ENCODE measurements at places on chromosomes 13 and 19.

- no peak overlapping the region for H3K4me3 ChIP-seq
- no peak for DNase-seq
- peaks cover 12% of the 10 kb centered on the region for H3K36me3 ChIP-seq
- H3K27me3 ChIP-seq = no peaks in the 10 kb centered on the region
- no peak overlapping the region for H3K27ac ChIP-seq
Measured at GRCh38 chr19:16441661-16442162, 30.1 kb downstream of the EPS15L1 start.

DNA sequence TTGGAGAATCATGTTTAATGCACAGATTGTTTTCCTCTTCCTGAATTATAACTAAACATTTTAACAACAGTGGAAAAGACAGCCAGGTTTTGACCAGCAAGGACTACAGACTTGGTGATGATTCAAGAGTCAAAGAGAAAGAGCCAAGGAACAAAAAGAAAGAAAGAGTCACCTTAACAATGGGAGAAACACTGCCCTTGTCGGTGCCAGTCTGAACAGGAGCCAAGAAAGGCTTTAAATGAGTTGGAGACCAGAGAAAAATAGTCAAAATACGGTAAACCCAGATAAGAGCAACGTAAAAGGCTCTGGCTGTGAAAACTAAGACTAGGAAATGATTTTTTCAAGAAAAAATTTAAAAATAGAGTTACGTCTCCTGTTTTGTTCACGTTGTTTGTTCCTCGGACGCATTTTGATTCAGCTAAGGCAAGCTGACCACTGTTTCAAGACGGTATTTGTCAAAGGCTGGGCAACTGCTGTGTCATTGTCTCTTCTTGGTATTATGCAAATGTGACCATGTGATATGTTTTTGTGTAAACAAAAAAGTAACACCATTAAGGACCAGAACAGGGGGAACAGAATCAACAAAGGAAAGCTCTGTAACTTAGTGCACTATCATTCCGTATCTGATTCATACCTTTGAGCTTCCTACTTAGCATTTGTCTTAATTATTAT lies 634.5 kb downstream of the LIG4 start:
- H3K4me1 ChIP-seq = no peaks in the 10 kb centered on the region
- no peak overlapping the region for H3K4me3 ChIP-seq
- H3K36me3 ChIP-seq = no peaks in the 10 kb centered on the region

DNA sequence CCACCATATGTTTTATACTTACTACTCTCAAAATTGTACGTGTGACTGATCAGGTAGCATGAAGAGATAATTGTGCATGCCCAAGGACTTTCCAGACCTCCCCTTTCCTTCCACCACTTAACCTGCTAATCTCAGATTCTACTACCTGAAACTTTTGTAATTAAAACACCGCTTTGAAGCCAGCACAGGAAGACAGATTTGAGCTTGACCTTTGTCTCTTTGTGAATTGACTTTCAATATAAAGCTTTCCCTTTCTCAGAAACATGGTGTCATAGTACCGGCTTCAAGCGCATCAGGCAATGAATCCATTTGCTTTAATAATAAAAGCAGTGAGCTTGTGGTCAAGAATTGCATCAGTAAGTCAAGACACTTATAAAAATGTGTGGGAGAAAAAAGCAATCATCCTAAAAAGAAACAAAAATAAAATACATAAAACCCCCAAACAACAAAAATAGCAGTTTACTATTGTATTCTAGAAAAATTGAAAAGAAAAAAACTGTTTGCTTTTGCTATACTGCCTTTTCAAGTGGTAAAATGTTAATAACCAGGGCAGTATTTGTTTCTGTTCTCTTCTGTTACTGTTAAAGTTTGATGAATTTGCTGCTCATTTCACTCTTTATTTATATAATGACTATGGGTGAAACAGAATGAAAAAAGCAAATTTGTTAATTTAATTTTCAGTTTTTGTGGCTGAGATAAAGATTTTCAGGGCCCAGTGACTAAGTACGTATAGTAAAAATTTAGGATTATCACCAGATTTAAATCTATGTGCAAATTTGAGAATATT lies 2075.3 kb downstream of the PCDH9 start:
- no peaks in the 10 kb centered on the region for H3K36me3 ChIP-seq
- DNase-seq = no peak
- no peaks in the 10 kb centered on the region for H3K27me3 ChIP-seq
- no peak overlapping the region for H3K4me3 ChIP-seq
- H3K27ac ChIP-seq = no peak overlapping the region

- no peaks in the 10 kb centered on the region for H3K36me3 ChIP-seq
- DNase-seq = no peak
- H3K27ac ChIP-seq = no peak overlapping the region
- H3K4me1 ChIP-seq = peaks cover 51% of the 10 kb centered on the region
Measured at GRCh38 chr13:98542568-98543377, 34.1 kb downstream of the STK24 start.

DNA sequence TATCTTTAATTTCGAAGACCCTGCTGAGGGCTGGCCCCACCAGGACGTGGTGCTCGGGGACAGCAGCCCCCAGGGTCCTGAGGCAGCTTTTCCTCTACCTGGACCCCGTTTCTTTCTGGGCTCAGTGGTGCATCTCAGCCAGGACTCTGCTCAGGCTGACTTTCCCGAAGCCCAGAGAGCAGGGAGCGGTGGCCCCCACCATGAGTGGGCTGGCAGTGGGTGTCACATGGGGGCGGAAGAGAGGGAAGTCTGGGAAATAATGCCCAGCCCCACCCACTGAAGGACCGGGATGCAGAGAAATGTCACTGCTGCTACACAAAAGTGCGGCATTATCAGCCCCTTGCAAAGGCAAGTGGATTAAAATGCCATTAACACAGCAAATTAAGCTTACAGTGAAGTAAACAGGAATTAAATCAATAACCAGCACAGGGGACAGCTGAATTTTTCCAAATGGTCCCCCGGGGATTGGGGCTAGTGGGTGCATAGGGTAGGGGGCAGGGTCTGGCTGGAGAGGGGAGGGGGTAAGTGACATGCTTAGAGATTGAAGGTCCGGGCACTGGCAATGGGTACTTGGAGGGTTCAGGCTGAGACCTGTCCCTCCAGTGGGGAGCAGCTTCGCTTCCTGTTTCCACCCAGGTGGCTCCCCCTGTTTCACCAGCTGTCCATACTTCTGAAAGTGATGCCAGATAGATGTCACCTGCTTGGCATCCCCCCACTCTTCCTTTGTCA lies 177.3 kb downstream of the URI1 start:
- H3K4me3 ChIP-seq = no peak overlapping the region
- H3K36me3 ChIP-seq = no peaks in the 10 kb centered on the region
- H3K27me3 ChIP-seq = no peaks in the 10 kb centered on the region
- no peak overlapping the region for H3K27ac ChIP-seq
- DNase-seq = no peak

GRCh38 chr19:43444531-43445287 lies 20.7 kb downstream of the LYPD3 start:
- no peak overlapping the region for H3K4me3 ChIP-seq
- no peaks in the 10 kb centered on the region for H3K27me3 ChIP-seq
- H3K4me1 ChIP-seq = no peaks in the 10 kb centered on the region
- H3K27ac ChIP-seq = no peak overlapping the region
- no peaks in the 10 kb centered on the region for H3K36me3 ChIP-seq

Measured in adrenal gland (tissue), 19 donors.